CD4-positive, alpha-beta T cell treated with Interleukin-1 beta for 1 hour (primary cell): ENCODE measurements at places on chromosomes 3 and 15.

- DNase-seq = no peak
Observed at GRCh38 chr15:88301311-88301710, 44.8 kb upstream of the NTRK3 start.

- DNase-seq = no peak
Observed at GRCh38 chr3:158430968-158431367, 140.0 kb upstream of the MLF1 start.

- DNase-seq = no peak
Observed at GRCh38 chr15:28963711-28964081, 77.9 kb downstream of the APBA2 start.

DNA sequence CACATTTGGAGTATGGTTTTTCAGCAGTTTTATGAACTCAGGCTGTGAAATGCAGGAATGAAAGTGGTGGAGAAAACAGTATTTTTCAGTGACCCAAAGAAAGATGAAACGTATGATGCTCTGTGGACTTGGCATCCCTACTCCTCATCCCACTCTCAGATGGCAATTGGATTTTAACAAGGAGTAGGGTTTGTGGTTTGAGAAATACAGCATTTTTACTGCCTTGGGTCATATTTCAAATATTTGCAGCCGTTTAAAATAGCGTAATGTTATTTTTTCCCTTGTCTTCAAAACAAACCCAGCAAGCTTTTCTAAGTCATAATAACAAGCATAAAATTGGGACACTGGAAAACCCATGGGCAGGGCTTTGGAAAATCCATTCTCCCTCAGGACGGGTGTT, 117.2 kb upstream of the LRIG1 start:
- DNase-seq = no peak

- DNase-seq = no peak
Observed at GRCh38 chr3:81728766-81729544, 32.5 kb downstream of the GBE1 start.

- DNase-seq = no peak
Observed at GRCh38 chr3:35800960-35801459, 161.7 kb downstream of the ARPP21 start.

GRCh38 chr3:126621627-126622345, 33.1 kb downstream of the TXNRD3 start:
- DNase-seq = no peak

GRCh38 chr3:139329364-139329850, 14.4 kb upstream of the MRPS22 start:
- DNase-seq = peak; percentile 84

- DNase-seq = no peak
Observed at GRCh38 chr3:106256249-106256957, 387.6 kb upstream of the CBLB start.

DNA sequence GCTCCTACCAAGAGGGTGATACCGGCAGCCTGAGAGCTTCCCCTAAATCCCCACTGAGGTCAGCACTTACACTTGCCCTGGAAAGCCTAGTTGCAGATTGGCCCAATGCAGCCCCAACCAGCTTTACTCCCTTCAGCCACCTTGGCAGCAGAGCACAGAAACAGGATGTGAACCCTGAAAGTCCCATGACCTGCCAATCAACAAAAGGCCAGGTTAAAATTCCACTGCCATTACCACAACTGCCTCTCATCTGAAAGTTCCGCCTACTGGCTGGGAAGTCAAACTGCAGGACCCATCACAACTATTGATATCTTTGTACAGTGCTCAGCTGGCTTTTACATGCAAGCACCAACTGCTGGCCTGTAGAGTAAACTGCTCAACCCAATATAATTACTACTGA, 156.2 kb downstream of the ZMAT3 start:
- DNase-seq = no peak

- no peak for DNase-seq
Observed at GRCh38 chr3:177466074-177466473, 268.8 kb upstream of the TBL1XR1 start.

GRCh38 chr15:95522533-95522932, 808.0 kb upstream of the NR2F2 start:
- no peak for DNase-seq

DNA sequence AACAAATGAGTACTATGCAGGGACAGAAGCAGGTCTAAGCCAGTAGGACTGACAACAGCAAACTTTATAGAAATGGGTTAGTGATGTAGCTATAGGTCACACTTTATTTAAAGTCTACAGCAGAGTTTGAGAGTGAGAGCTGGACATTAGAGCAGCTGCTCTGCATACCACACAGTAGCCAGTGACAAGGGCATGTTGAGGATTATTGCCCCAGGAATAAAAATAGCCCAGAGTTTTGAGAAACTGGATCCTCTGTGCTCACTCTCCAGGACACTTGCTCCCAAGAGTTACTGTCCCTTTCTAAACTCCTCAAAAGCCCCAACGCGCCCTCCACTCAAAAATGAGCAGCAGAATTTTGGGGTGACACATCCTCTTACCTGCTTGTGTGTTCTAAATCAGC, 21.1 kb downstream of the LRTM1 start:
- no peak for DNase-seq

- DNase-seq = no peak
Observed at GRCh38 chr3:170808041-170808440, 62.0 kb downstream of the RPL22L1 start.

- no peak for DNase-seq
Observed at GRCh38 chr3:12618426-12618825, 45.5 kb downstream of the RAF1 start.

GRCh38 chr3:165895919-165896318, 58.7 kb upstream of the BCHE start:
- no peak for DNase-seq

DNA sequence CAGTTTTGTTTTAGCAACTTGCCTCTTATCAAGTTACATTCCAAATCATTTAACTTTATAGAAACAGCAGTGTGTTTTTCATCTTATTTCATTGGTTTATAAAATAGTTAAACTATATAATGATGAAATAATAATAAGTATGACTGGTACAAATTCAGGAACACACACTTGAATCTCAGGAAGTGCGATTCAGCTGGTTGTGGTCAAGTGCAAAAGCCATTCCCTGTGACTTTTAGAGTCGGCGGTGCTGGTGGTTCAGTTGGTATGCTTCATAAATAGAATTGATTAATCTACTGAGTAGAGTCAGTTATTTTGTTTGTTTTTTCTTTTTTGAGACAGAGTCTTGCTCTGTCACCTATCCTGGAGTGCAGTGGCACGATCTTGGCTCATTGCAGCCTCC, 22.7 kb downstream of the SACM1L start:
- DNase-seq = no peak

DNA sequence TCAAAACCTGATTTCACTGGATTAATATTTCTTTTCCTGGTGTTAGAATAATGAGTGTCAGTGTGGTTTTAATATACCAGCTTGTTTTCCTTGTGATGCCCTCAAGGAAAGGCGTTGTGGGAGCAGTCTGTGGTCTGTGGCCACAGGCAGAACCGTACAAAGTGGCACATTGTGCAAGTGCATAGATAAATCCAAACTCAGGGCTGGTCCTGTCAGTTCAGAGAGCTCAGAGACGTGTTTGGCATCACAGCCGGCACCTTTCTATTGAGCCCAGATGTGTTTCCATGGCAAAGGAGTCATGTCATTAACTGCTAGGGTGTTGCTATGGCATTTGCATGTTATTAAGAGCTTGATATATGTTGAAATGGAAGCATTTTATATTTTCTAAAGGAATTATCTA, 289.9 kb upstream of the RASGRP1 start:
- no peak for DNase-seq

GRCh38 chr3:196207833-196208607, 3.2 kb downstream of the ZDHHC19 start:
- DNase-seq = peak; percentile 74

DNA sequence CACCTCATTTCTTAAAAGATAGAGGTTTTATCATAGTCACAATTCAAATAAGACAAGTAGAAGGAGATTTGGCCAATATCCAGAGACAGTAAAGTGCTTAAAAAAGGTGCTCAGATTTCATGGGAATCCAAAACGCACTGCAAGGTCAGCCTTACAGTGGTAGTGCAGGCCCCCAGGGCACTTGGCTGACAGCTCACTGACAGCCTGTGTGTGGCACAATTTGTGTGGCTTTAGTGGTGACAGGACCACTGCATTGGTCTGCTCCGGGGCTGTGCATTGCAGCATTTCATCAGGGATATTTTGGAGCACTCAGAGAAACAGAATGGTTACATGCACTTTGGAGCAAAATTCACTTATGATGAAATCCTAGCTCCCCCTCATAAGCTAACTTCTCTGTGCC, 544.3 kb downstream of the NTRK3 start:
- no peak for DNase-seq

- DNase-seq = no peak
Observed at GRCh38 chr15:39139431-39140059, 441.3 kb upstream of the THBS1 start.

- DNase-seq = no peak
Observed at GRCh38 chr3:13335503-13335902, 84.6 kb downstream of the NUP210 start.

DNA sequence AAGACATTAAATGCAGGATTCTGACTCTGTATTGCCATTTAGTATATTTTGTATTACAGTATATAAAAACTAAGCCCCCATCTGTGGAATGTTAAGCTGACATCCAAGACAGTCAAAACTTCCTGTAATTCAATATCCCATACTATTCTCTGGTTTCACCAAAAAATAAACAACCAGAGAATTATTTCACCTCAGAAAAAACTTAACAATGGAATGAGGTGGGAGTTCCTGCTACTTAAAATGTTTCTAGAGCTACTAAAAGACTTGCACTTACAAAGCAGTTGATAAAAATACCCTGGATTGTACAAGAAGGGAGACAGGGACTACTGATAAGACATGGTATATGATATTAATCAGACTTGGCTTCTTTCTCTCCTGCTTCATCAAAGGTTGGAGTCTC, 8.3 kb downstream of the ARL13B start:
- no peak for DNase-seq

- DNase-seq = no peak
Observed at GRCh38 chr3:81245501-81245900, 515.9 kb downstream of the GBE1 start.

- no peak for DNase-seq
Observed at GRCh38 chr3:135784557-135784956, 181.0 kb upstream of the PPP2R3A start.

DNA sequence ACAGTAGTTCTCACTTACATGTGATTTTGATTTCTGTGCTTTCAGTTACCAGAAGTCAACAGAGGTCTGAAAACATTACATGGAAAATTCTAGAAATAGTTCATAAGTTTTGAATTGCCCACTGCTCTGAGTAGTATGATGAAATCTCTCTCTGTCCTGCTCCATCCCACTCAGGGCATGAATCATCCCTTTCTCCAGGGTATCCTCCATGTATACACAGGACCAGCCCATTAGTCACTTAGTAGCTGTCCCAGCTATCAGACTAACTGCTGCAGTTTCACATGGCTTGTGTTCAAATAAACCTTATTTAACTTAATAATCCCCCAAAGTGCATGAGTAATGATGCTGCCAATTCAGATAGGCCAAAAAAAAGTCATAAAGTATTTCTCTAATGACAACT, 38.6 kb downstream of the EPHA3 start:
- DNase-seq = no peak

DNA sequence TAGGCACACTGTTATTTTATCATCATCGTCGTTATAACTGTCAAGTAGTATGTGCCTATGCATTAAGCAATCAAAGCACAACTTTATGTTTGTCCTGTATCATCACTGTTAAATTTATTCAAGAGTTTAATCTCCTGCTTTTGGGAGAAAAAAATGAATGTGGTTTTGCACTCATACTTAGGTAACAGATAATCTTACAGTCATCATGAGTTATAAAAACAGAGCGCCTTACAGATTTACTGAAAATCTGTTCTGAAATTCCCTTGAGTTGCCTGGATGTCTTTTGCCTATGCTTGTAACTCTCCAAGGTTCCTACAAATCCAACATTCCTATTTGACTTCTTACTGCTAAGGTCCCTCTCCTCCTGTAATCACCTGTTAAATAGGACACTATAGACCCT, 307.3 kb downstream of the ZIC4 start:
- no peak for DNase-seq

DNA sequence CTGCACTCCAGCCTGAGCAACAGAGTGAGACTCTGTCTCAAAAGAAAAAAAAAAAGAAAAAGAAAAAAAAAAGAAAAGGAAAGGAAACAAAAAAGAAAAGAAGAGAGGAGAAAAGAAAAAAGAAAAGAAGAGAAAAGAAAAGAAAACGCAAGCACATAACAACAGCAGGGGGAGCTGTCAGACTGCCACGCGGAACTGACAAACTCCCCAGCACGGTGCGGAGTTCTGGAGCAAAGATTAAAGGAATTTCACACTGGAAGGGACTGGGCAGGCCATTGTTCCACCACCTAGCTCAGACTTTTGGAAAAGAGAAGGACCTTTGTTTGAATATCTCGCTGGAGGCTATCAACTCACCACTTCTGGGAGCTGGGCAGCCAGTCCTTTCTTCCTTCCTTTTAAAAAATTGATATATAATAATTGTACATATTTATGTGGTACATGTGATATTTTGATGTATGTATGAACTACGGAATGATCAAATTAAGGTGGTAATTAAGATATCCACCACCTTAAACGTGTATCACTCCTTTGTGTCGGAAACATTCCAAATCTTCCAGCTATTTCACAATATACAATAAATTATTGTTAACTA, 40.5 kb downstream of the DPPA2 start:
- DNase-seq = no peak

- DNase-seq = no peak
Observed at GRCh38 chr3:196400331-196400730, 31.9 kb downstream of the UBXN7 start.

DNA sequence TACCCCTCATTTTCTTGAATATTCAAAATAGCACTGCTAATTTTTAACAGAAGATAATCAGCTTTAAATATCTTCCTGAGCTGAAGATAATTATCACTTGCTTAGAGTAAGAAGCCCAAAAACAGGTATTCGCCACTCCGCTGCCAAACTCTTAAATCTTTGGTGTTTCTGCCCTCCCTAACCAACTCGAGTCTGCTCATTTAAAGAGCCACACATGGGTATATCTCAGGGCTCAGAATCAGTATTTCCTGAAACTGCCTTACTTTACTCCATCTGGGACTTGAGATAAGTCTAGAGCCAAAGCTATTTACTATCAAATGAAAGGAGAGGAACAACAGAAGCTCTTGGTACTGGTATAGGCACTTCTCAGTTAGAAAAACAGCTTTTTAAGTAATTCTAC, 10.8 kb downstream of the PDCD10 start:
- DNase-seq = no peak

DNA sequence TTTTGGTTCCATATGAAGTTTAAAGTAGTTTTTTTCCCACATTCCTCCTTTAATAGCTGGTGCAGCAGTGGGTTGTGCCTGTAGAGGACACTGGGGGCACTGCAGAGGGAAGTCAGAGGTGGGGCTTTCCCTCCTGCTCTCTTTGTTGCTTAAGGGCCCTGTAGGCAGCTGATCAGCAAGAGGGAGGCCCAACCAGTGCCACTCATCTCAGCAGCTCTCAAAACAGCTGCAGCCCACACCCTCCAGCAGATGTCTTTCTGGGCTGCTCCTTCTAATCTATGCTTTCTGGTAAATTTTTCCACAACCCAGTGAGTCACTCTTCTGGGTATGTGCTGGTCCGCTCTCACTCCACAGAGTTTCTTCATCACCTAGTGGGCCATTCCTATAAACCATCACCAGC, 263.8 kb downstream of the FEZF2 start:
- DNase-seq = no peak
